Stromal cell of bone marrow (primary cell): ENCODE measurements at places on chromosomes 12 and 14.

- no peak for DNase-seq
Measured at GRCh38 chr14:72845683-72846082, 48.2 kb downstream of the DPF3 start.

- DNase-seq: no peak
Measured at GRCh38 chr14:101071493-101071906, 168.0 kb upstream of the RTL1 start.

- peak; percentile 48 for DNase-seq
Measured at GRCh38 chr14:39368261-39368959, 63.8 kb downstream of the FBXO33 start.

- no peak for DNase-seq
Measured at GRCh38 chr12:14111230-14111865, 129.9 kb upstream of the GRIN2B start.

- DNase-seq: no peak
Measured at GRCh38 chr12:113180333-113180732, 4.9 kb downstream of the DDX54 start.

DNA sequence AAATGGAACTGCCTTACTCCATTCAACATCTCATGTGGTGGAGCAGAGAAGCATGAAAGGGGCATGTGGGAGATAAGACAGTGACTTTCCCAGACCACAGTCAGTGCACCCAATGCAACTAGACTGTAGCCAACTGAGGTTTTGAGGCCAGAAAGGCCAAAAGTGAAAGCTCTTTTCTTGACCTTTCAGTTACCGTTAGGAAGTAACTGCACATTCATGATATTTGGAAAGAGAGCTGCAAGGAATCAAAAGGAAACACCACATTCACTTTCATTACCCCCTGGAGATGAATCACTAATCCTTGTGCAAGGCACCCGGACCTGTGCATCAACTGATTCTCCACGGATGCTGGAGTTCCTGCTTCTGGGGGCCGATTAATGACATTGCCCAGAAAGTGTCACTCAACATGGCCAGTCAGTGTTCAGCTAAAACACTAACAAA lies 72.9 kb upstream of the ELK3 start:
- no peak for DNase-seq

GRCh38 chr14:97620066-97620465 lies 822.9 kb downstream of the VRK1 start:
- no peak for DNase-seq

- DNase-seq: no peak
Measured at GRCh38 chr12:127770118-127770517, 496.9 kb upstream of the TMEM132C start.

DNA sequence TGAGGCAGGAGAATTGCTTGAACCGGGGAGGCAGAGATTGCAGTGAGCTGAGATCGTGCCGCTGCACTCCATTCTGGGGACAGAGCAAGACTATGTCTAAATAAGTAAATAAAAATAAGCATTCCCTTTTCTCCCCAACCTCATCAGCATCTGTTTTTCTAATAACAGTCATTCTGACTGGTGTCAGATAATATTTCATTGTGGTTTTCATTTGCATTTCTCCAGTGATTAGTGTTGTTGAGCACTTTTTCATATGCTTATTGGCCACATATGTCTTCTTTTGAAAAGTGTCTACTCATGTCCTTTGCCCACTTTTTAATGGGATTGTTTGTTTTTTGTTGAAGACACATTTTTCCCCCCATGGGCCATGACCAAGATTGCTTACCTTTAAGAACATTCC lies 243.2 kb downstream of the ADAMTS20 start:
- no peak for DNase-seq

DNA sequence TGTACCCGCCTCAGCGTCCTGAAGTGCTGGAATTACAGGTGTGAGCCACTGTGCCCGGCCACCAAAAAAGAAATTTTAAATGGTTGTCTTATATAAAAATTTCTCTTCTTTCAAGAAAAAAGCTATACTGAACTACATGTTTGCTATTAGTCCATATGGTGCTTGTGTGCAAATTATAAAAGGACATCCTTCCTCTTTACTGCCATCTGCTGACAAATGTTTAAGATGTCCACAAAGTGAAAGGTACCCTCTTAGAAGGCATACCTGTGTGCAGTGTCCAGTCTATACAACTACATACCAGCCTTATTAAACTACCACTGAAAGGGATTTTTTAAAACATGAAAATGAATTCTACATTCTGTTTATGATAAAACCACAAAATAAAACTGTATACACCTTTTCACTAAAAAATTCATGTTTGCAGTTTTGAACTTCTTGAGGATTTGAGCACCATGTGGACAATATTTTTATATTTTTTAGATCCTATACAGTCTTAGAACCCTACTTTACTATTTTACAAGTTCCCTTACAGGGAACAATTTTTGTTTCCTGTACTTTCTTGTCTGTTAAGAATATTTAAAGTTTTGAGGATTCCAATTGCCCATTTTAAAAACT lies 32.8 kb upstream of the TOMM20L start:
- no peak for DNase-seq

GRCh38 chr14:66043921-66044320 lies 442.2 kb upstream of the CCDC196 start:
- peak; percentile 25 for DNase-seq

- no peak for DNase-seq
Measured at GRCh38 chr12:109803678-109804077, 29.5 kb downstream of the TRPV4 start.

GRCh38 chr12:1591034-1591433 lies 3.3 kb downstream of the FBXL14 start:
- DNase-seq: no peak

DNA sequence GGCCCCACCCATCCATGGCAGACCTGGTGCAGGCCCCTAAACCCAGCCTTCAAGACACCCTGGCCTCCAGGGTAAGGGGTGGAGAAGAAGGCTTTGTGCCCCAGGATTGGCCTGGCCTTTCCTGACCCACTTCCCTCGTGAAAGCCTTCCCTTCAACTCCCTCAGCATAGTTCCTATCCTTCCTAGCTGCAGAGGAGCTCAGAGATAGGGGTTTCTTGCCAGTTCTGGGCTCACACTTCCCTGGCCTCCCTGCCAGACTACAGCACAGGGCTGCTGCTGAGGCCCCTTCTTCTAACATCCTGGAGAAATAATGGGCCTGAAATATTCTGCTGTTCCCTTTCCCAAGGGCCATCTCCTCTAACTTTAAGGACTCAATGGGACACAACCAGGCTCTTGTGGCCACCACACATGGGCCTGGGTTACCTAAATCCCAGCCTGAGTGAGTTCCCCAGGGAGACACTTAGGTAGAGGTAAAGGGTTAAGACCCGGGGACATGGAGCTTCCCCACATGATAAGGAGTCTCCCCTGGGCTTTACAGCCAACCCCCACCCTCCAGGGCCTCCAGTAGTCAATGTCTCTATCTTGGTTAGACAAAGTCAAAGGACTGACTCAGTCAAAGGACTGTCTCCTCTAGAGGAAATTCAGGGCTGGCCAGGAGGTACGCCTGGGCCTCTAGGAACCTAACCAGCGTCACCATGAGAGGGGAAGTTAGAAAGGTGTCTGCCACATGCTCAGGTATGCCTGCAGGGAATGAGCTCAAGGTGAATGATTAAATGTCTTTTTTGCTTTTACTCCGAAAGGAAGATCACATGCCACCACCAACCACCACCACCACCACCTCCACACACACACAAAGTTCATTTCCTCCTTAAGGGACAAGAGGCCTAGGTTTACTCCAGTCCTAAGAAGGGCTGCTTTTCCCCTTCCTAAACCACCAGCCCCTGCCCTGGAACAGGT lies 7.1 kb downstream of the ZFP36L1 start:
- DNase-seq: no peak
